ENCODE measurements at places on chromosomes 5 and 9.
A peak's percentile ranks its signal among the peaks of the same experiment; 100 is the strongest.

GRCh38 chr5:112310746-112311145 lies 108.3 kb downstream of the EPB41L4A start:
- no peak for DNase-seq

DNA sequence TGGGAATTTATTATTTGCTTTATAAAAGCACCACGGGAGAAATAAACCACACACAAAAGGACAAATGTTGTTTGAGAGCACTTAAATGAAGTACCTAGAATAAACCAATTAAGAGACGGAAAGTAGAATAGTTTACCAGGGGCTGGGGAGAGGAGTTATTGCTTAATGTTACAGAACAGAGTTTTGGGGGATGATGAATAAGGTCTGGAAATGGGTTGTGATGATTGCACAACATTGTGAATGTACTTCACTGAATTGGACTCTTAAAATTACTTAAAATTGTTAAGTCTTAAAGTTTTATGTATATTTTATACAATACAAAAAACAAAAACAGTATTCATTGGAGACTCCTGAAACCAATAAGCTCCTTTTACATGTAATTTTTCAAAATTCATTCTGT lies 1.5 kb downstream of the ZBTB43 start:
- no peak for DNase-seq

- no peak for DNase-seq
Observed at GRCh38 chr9:73148447-73148937, 3.2 kb upstream of the ANXA1 start.

- no peak for DNase-seq
Observed at GRCh38 chr5:57618767-57619381, 136.3 kb upstream of the ACTBL2 start.

DNA sequence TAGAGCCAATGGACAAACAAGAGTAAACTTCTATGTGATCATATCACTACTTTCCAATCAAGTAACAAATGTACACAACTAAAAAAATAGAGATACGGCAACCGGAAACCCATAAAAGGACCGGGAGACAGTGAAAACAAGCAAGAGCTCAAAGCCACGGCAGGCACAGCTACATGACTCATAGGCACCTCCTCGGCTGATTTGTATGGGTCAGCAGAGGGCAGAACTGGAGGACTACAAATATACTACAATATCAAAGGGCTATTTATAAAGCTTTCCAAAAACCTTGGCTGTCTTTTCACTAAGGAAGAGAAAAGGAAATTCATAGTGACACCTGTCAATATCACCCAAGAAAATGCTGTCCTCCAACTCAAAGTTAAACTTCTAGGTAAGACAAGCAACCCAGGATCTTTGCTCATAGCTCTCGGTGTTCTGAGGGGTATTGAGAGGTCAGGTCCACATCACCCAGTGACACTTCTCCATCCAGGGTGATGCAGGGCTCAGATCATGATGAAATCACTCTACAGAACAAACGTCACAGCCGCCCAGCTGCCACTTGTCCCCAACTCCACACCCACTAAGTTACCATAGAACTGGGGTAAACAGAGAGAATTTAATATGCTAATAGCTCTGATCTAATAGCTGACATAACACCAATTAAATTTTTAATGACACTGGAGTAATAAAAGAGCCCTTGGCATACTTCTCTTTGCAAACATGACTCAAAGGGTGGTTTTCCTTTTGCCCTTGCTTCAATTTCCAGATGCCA lies 41.3 kb downstream of the PFDN1 start:
- DNase-seq, result no peak

- no peak for DNase-seq
Observed at GRCh38 chr5:142845954-142846398, 75.8 kb downstream of the ARHGAP26 start.

- peak; percentile 50 for DNase-seq
Observed at GRCh38 chr5:176446884-176447590, 1.1 kb upstream of the FAF2 start.

- DNase-seq, result no peak
Observed at GRCh38 chr9:33130961-33131789, 36.0 kb downstream of the B4GALT1 start.

- DNase-seq, result peak; percentile 48
Observed at GRCh38 chr9:105858877-105859276, 164.5 kb downstream of the TMEM38B start.

GRCh38 chr9:124660341-124660801 lies 110.7 kb downstream of the NR6A1 start:
- DNase-seq, result no peak

- no peak for DNase-seq
Observed at GRCh38 chr9:123710299-123710698, 219.6 kb downstream of the DENND1A start.

DNA sequence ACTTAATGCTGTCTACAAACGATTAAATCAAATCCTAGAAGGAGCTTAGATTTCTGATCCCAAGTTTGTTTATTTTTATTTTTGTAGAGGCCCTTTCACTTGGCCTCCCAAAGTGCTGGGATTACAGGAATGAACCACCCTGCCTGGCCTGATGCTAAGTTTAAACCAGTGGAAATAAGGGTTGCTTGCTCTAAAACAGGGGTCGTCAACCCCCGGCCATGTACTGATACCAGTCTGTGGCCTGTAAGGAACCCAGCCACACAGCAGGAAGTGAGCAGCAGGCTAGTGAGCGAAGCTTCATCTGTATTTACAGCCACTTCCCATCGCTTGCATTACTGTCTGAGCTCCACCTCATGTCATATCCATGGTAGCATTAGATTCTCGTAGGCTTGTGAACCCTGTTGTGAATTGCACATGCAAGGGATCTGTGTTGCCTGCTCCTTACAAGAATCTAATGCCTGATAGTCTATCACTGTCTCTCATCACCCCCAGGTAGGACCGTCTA lies 11.4 kb downstream of the TTC1 start:
- peak; percentile 43 for DNase-seq

DNA sequence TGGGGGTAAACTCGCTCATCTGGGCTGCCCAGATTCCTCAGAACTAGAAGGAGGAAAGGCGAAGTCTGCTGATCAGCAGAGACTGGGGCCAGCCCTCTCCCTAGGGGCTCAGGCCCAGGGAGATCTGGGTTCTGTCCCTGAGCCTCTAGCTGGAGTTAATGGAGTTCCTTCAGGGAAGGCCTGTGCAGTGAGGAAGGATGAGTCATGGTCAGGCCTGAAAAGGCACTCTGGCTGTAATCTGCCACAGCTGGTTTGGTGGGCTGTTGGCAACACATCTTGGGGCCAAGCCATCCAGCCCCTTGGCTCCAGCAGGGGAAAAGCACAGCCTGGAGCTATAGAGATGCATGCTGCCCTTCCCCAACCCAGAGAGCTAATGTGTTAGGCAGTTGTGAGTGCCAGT lies 459.6 kb downstream of the PRELID2 start:
- DNase-seq, result no peak
